ENCODE measurements at places on chromosomes 5 and 9.

- DNase-seq, result peak; percentile 71
These were observed 79.3 kb downstream of the SLC28A3 start for GRCh38 chr9:84261070-84261746.

GRCh38 chr9:114000063-114000454 lies 78.0 kb downstream of the AMBP start:
- no peak for DNase-seq

DNA sequence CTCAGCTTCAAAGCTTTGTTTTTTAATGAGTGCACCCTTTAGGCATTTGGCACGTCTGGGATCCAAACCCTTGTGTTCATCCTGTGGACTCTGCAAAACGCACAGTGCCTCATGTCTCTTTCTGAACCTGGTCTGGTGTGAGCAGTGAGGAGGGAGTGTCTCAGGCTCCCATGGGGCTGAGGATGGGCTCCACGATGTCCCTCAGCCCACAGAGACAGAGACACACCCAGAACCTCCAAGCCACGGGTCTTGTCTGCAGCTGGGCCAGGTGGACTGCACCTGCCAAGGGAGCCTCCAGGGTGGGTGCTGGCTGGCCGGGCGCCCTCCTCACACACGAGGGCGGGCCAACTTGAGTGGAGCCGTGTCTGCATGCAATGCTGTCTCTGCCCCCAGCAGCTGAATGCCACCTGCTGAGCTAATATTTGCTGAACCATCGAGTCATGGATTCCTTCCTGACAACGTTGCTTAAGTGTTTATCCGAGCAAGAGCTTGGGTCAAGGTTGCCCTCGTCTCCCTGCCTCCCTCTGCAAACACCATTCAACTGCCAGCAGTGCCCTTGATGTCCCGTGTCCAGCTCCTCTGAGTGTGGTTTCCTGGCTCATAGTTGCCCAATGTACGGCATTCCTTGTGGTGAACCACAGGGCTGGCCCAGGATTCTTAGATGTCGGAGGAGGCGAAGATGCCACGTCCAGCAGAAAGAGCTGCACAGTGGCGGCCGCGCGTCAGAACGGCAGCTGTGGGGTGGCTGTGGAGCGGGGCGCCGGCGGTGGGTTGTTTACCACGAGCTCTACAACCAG lies 31.4 kb upstream of the LPCAT1 start:
- DNase-seq, result no peak

- no peak for DNase-seq
These were observed 52.0 kb downstream of the PDE6A start for GRCh38 chr5:149892594-149892993.

DNA sequence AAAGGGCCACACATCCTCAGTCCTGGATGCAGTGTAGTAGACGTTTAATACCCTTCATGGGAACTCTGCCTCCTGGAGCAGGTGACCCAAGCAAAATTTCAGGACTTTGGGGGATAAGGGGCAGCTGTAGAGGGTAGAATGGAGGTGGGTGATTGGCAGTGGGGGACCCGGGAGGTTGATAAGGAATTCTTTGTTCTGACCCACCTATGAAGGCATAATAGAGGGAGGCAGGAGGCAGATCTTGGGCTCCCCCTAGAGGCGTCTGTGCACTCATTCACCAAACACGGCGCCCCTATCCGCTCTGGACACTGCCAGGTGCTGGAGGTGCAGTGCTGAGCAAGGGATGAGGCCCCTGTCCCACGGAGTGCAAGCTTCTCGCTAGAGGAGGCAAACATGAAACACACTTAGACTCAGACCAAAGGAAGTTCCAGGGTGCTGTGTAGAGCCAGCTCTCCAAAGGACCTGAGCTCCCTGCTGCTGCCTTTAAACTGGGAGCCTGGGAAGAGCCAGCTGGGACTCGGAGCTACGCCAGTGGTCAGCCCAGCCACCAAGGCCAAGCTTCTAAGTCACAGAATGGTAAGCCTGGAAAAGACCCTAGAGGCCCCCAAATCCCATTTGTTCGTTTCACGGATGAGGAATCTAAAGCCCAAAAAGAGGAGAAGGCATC lies 7.7 kb downstream of the IL17B start:
- DNase-seq, result peak; percentile 34

DNA sequence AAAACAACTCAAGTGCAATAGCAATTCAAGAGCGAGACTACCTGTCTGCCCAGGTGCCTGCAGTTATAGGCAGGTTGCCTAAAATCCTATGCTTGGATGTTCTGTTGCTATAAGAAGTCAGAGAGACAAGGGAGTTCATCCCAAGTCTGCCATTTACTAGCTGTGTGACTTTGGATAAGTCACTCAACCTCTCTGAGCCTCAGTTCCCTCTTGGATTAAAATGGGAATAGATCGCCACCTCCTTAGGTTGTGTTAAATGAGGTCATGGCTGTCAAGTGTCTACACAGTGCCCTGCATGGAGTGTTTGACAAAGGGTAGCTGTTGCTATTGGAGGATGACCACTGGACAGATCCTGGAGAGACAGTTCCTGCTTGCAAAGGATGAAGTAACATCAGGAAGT lies 1.3 kb upstream of the ZBTB34 start:
- no peak for DNase-seq

DNA sequence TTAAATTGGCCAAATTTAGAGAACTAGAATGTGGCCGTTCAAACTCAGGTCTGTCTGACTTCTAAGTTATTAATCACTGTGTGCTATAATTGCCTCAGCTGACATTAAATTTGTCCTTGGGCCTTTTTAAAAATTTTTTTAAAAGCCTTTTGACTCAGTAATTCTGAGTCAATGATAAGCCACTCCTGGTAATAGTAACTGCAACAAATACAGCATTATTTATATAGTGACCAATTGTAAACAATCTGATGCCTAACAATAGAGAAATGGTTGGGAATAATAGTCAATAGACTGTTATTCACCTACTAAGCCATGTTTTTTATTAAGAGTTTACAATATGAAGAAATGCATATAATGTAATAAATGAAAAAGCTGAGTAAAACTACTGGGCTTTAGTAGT lies 70.9 kb upstream of the FSD1L start:
- no peak for DNase-seq

DNA sequence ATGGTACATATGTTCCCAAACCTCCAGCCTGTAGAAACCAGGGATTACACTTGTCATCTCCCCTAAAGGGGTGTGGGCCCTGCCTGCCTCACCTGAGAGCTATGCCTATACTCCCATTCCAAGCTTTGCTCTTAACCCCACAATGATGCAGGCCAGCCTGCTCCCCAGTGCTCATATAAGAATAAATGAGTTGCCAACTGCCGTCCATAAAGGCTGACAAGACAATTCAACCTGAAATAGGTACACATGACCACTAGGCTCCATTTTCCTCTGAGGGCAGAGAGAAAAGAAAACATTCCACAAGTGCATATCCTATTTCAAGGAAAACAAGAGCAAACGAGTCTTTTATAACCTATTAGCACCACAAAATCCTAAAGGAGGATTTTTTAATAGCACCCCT lies 28.4 kb downstream of the SKP1 start:
- no peak for DNase-seq

GRCh38 chr5:121691478-121691877 lies 160.2 kb upstream of the FTMT start:
- no peak for DNase-seq

Measured in putamen (tissue), 1 donor.